ENCODE measurements at places on chromosomes 13 and 19.
A peak's percentile ranks its signal among the peaks of the same experiment; 100 is the strongest.

DNA sequence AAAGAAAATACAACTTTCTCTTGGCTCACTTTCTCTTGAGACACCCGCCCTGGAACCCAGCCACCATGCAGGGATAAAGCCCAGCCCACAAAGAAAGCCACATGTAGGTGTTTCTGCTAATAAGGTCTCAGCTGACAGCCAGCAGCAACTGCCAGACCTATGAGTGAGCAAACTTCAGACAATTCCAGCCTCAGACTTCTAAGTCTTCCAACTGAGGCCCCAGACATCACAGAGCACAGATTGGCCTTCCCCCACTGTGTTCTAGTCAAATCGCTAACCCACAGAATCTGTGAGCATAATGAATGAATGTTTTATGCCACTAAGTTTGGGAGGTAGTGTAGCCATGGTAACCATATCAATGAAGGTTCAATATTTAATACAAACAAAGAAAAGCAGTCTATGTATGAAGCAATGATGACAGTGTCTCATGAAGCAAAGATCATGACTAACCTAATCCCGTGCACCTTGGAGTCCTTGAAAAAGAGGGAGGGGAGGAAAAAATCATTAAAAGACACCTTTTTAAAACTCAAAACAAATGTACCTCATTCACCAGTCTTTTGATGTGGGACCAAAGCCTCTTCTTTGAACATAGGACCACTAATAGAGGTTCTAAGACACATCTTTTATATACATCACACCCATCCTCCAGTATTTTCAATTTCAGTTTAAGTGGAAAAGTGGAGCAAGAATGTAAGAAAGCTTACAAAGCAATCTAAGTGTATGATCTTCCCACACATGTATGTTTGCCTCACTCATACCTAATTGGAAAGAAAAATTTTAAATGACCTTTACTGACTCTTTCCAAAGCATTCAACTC lies 6.2 kb downstream of the MRPS31 start:
- DNase-seq = no peak

DNA sequence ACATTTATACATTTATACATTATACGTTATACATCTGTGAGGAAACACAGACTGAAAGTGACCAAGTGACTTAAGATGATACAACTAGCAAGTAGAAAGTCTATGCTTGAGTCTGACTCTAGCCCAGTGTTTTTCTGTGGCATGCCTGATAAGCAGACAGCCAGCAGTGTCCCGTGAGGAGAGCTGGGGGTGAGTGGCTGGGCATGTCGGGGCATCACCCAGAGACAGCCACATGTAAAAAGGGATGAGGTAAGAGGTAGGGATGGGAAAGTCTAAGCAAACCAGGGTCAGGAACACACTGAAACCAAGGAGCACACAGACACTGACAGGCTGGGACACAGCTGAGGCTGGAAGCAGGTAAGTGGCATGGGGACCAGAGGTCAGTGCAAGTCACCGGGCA lies 333.2 kb downstream of the FOXO1 start:
- DNase-seq = no peak

- no peak for DNase-seq
These were observed 14.0 kb downstream of the JOSD2 start for GRCh38 chr19:50497022-50497405.

DNA sequence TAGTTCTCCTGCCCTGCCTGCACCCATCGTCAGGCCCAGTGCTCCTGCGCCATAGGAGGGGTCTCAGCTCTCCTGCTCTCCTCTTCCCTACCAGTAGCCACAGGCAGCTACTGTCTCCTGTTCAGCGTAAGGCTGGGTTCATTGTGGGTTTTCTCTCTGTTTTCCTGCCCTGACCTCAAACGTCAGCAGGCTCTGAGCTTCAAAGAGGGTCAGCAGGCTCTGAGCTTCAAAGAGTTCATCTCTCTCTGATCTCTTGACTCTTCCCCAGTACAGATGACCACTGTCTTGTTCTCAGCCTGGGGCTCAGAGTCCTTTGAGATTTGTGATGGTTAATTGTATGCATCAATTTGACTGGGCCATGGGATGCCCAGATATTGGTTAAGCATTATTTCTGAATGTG lies 4.6 kb upstream of the CPB2 start:
- no peak for DNase-seq

GRCh38 chr13:111132948-111133347 lies 17.8 kb downstream of the ARHGEF7 start:
- no peak for DNase-seq

DNA sequence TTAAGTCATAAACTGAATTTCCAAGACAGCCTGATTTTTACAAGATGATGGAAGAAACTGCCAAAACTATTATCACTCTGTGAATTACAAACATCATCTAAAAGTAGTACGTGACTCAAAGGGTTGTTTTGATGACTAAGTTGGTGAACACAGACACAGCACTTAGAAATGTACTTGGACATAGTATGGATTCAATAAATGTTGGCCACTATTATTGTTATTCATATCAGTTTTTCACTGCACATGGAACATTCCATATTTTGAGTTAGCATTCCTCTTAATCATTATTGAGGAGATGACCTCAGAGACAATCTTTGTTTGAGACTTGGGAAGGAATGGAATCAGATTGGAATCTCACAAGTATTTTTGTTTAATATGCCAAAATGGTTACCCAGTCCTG lies 172.9 kb downstream of the OXGR1 start:
- no peak for DNase-seq

- DNase-seq = no peak
These were observed 4.2 kb upstream of the PRODH2 start for GRCh38 chr19:35816846-35817245.

- DNase-seq = no peak
These were observed 880.4 kb downstream of the EFNB2 start for GRCh38 chr13:105655046-105655445.

DNA sequence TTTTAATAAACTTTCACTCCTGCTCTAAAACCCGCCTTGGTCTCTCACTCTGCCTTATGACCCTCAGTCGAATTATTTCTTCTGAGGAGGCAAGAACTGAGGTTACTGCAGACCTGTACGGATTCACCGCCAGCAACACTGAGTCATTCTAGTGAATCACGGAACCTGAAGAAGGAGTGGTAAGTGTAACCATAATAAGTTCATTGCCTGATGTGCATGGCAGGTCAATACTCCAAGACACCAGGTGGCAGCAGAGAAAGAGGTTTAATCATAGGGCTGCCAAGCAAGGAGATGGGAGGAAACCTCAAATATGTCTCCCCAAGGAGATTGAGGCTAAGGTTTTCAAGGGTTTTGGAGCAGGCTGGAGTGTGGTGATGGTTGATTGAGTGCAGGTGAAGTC lies 204.3 kb upstream of the IPO5 start:
- no peak for DNase-seq

- DNase-seq = no peak
These were observed 3.6 kb upstream of the REXO1 start for GRCh38 chr19:1851654-1852580.

DNA sequence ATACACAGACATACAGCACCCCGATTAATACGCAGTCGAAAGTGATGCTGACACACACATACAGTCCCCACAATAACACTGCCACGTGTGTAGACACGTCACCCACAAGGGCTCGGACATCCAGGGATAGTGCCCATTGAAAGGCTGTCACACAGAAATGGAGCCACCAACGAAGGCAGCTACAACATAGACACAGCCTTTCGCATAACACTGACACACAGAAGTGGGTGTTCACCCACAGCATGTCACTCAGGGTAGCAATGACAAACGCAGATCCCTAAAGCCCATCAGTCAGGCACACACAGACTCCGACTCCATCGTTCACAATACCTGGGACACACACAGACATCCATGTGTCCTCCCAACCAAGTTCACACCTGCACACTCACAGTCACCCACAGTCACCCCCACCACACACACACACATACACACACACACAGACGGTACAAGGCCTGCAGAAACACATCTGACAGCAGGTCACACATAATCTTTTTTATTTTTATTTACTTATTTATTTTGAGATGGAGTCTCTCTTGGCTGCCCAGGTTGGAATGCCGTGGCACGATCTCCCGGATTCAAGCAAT lies 10.4 kb upstream of the NANOS3 start:
- DNase-seq = no peak

GRCh38 chr13:29957320-29957719 lies 106.9 kb upstream of the UBL3 start:
- no peak for DNase-seq

GRCh38 chr19:41166944-41167804 lies 25.8 kb upstream of the CYP2S1 start:
- DNase-seq = no peak

GRCh38 chr19:51904331-51905165 lies at the start of gene ZNF649:
ZNF649 (minus strand) TSS chr19:51905017; CDS start chr19:51900107, 4,910 bp downstream.
- DNase-seq = peak; percentile 77

DNA sequence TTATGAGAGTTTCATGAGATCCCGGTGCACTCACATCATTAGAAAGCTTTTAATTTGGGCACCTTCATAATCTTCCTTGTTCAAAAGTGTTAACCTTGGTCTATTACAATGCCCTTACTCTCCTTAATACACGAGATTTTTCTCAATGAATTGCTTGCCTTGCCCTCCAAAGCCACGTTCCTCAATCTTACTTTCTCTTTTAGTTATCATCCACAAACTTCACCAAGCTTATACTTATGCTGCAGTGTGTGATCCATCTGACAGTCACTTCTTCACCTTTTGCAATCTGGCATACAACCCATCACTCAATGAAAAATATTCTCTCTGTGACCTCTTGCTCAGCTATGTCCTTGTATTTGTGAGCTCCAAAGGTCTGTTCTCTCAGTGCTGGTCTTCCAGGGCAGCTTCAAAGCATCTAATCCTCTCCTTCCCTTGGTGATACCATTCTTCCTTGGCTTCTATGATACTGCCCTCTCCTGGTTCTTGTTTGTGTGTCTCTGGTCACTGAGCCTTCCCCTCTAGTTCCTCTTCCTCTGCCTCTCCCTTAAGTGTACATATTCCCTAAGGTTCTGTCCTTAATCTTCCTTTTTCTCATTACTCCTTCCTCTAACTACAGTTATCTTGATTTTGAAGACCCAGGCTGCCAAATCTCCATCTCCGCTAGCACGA lies 202.2 kb upstream of the STARD13 start:
- peak; percentile 27 for DNase-seq

DNA sequence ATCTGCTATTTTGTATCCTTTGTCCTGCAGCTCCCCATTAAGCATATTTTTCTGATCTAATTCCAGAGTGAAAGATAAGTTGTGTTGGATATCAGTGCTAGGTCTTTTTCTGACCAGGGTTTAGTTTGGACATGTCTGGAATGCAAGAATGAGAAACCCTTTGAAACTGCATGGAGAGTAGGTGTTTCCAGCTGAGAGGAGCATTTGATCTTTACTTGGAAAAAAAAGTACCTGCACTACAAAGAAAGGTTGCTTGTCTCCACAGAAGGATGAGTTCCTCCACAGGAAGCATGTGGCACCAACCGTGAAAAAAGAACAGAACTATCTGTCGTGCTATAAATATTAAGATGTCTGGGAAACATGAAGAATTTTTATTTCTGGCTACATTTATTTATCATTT lies 36.6 kb upstream of the MED4 start:
- DNase-seq = no peak

DNA sequence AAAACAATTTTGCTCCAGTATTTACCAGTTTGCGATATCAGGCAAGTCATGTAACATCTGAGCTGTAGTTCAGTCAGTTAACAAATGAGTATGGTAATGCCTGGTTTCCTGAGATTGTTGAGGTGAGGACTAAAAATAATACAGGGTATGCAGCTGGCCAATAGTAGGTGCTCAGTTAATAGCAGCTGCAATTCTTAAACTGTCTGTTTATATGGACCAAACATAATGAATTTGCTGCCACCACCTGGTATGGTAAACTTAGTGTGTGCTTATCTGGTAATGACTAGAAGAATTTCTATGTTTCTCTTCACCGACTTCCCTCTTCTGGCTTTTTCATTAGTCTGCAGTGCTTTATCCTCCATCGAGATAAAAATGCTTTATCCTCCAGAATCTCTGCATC lies 9.1 kb downstream of the ZMYM2 start:
- no peak for DNase-seq

GRCh38 chr13:42041011-42041683 lies 7.3 kb upstream of the DGKH start:
- DNase-seq = peak; percentile 17

DNA sequence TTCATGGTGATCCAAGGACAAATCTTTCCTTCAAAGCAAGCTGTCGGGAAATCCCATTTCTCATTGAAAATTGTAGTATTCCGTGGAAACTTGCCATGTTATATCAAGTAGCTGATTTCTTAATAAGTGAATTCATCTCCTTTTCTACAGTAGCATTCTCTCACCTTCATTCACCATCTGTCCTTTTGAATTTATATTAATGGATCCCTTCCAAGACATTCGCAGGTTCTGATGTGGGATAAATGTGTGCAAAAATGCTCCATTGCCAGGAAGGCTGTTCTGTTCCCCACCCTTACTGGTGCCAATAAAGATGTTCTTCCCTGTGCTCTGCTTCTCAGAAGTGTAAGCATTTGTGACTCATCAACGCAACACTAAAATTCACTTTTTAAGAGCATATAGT lies 36.2 kb downstream of the AMER2 start:
- no peak for DNase-seq

DNA sequence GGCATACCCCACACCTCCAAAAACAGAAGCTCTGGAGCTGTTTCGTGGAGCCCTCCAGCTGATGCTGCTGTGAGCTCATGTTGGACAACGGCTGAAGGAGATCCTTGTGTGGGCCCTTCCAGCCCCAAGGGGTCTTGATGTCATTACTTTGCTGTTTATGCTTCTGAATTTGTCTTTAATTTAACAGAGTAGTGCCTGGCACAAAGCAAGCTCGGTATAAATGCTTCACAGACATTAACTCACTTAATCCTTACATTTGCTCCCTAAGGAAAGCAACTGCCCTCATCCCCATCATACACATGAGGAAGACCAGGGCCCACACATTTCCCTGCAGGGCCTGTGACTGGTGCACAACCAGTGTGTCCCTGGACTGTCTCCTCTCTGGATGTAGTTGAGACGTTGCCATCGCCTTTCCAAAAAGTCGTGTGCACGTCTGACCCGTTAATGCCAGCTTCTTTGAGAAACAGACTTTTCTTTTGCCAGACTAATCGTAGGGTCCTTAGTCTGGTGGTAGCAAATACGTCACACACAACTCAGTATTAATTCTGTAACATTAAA lies 7.6 kb downstream of the COL4A1 start:
- no peak for DNase-seq

- DNase-seq = peak; percentile 49
These were observed 276.1 kb downstream of the NALCN start for GRCh38 chr13:101140087-101140770.

DNA sequence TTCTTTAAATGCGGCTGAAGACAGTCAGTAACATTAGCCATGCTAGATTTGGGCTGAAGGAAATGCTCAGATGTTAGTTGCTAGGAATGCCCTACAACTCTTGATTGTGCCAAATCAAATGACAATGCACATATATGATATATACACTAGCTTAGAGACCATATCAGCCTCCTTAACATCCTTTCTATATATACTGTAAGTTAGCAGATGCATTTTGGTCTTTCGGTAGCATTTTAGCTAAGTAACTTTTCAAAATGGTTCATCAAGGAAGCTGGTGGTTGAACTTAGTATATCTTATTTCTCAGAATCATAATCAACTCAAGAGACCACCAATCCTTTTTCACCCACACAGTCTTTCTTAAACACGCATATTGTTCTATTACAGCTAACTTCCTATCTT lies 14.1 kb upstream of the ENOX1 start:
- no peak for DNase-seq

GRCh38 chr13:101979825-101980224 lies 422.0 kb downstream of the FGF14 start:
- DNase-seq = peak; percentile 65

Data from DMS153 (cell line).